ENCODE measurements at places on chromosomes 4 and X.

DNA sequence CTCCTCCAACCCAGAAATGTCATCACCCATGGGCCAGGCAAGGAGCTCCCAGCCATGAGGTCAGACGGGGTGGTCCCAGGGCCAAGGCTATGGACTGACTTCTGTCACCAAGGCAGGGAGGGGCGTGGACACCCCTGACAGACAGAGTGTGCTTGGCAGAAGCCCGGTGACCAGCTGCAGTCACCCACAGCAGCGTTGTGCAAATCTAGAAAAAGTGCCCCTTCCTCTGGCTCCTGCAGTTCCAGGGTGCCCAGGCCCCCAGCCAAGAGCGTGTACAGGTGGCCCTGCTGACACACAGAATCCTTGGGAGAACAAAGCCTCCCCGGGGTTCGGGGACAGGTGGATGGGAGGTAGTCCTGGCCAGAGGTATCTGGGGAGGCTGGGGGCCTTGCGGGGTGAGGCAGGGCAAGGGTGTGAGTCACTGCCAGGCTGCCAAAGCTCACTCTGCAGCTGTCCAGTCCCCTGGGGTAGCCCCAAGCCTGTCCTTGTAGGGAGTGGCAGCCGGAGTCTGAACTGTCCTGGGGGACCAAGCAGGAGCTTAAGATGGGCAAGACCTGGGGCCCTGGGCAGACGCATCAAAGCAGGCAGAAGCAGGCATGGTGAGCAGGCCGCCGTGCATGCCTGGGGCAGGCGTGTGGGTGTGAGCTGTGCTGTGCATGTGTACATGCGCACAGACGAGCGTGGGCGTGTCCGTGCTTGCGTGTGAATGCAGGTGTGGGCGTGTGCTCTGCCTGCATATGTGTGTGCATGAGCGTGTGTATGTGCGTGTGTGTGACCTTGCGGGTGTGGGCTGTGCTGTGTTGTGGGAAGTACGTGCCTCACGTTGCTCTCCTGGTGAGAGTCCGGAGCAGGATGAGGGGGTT is 3.3 kb downstream of the MYL5 start:
- no peak for DNase-seq

- no peak for DNase-seq
Observed at GRCh38 chr4:114613560-114613959, 15.0 kb downstream of the UGT8 start.

- no peak for DNase-seq
Observed at GRCh38 chr4:38811297-38811696, 6.7 kb upstream of the TLR1 start.

DNA sequence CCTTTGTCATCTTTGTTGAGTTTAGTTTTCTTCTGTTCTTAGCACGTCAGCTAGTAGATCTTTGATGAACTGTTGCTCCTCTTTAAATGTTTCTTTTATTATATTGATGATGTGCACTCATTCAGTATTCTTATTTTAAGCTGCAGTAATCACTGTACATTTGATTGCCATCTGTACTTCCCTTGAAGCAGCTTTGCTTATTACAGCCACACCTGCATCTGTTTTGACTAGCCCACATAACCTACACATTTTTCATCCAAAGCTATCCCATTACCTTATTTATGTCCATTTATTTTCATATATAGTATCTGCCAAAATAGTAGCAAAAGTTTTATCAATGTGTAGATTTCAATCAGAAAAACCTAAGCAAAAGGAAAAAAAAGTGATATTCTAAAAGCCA is 23.9 kb upstream of the GUCY1B1 start:
- DNase-seq = no peak

DNA sequence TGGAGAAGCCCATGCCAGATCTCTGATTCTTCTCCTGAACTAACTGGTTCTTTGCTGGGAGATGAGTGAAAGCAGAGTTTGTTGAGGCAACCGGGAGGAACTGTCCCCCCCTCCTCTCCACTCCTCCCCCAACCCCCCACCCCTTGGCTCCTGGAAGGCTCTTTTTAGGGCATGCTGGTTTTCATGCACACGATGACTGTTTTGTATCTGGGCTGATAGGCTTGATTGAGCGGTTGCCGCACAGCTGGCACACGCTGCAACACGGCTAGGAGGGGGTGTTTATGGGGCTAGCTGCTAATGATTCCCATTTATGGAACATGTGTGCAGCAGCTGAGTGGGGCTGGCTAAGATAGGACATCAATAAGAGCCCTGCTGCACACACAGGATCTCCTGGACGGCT is 137.2 kb downstream of the SMIM20 start:
- DNase-seq = no peak

DNA sequence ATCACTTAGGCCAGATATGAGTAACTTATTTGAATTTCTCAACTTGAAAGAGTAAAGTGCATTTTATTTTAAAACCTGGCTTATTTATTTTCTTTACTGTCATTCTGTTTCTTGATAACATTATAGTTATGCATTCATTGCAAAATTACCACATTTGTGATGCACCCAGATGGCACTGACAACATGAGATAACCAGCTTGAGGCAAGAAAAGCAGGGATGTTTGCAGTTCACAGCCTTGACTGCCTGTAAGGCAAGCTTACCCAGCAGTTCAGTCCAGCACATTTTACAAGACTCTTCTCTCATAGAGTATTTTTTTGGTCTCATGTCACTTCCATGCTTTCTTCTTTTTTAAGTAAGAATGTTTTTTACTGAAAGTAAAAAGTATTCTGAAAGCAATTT is 25.3 kb upstream of the EPGN start:
- no peak for DNase-seq

- peak; percentile 96 for DNase-seq
Observed at GRCh38 chr4:3372933-3373465, 68.8 kb upstream of the HGFAC start.

- DNase-seq = peak; percentile 93
Observed at GRCh38 chrX:2707334-2707760, 16.3 kb downstream of the CD99 start.

DNA sequence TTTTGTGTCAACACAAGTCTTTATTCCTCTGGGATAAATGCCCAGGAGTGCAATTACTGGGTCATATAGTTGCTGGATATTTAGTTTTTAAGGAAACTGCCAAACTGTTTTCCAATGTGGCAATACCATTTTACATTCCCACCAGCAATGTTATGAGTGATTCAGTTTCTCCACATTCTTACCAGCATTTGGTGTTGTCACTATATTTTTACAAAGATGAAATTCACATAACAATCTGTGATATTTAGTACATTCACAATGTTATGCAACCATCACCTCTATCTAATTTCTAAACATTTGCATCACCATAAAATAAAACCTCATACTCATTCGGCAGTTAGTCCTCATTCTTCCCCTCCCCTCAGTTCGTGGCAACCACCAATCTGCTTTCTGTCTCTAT is 75.0 kb downstream of the MAMLD1 start:
- DNase-seq = no peak

GRCh38 chr4:74308215-74308614 is at the start of gene EPGN:
EPGN (plus strand) TSS chr4:74308470; CDS start chr4:74308534, 64 bp downstream.
- no peak for DNase-seq

GRCh38 chr4:107125496-107125895 is 89.4 kb upstream of the DKK2 start:
- no peak for DNase-seq

- DNase-seq = no peak
Observed at GRCh38 chr4:56186808-56187523, 200.3 kb downstream of the AASDH start.

DNA sequence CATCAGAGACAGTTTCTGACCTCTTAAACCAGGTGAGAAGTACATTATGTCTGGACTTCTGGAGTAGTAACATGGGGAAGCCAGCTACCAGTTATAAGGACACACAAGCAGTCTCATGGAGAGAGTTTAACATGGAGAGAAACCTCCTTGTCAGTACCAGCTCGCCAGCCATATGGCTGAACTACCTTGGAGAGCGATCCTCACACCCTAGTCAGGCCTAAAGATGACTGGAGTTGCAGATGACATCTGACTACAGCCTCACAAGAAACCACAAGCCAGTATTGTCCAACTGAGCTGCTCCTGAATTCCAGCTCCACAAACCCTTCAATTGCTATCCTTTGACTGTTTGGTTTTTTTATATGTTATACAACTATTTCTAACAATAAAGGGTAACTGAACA is 49.8 kb downstream of the PDHA2 start:
- no peak for DNase-seq

- DNase-seq = no peak
Observed at GRCh38 chrX:110322603-110323002, 4.7 kb upstream of the AMMECR1 start.

GRCh38 chr4:121053601-121054143 is 18.7 kb downstream of the NDNF start:
- DNase-seq = no peak

DNA sequence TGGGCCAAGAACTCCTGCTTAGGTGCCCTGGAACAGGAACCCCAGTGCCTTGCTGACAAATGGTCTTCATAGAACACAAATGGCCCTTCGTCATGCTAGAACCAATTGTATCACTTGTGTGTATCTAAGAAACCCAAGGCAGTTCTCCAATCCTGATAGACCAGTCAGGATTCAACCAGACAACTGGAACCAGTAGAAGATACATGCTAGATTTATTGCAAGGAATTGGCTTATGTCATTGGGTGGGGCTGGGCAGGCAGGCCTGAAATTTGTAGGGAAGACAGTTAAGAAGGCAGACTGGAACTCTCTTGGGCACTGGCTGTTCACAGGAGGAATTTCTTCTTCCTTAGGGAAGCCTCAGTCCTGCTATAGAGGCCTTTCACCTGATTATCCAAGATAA is 17.0 kb upstream of the TBL1X start:
- DNase-seq = no peak

DNA sequence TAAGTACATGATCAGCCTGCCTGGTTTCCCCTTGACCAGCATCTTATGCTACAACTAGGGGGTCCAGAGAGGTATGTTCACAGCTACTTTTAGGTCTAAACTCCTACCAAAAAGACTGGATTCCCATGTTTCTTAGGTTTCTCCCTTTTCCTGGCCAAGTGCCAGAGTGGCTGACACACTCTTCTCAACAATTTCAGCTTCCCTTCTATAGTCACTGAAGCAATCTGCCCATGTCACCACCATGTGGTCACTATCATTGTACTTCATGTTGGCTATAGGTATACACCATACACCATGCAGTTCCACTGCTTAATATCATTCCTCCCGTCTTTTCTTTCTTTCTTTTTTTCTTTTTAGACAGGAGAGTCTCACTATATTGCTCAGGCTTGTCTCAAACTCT is 66.9 kb downstream of the KLHL13 start:
- peak; percentile 10 for DNase-seq

- no peak for DNase-seq
Observed at GRCh38 chrX:39361736-39362135, 560.5 kb downstream of the MID1IP1 start.

DNA sequence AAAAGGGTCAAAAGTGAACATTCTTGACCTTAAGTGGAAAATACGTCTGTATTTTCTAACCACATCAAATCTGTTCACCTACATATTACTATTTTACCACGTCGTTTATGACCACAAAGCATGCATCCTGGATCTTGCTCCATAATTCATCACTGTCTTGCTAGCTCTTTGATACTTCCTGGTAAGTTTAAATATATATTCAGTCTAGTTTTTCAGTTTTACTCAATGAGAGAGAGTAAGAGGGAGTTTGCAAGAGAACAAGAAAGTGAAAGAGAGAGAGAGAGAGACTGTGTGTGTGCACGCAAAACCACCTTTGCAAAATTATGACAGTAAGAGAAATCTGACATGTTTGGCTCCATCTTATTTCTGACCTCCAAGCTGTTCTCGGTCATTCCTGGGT is 173.7 kb upstream of the GALNTL6 start:
- DNase-seq = no peak

DNA sequence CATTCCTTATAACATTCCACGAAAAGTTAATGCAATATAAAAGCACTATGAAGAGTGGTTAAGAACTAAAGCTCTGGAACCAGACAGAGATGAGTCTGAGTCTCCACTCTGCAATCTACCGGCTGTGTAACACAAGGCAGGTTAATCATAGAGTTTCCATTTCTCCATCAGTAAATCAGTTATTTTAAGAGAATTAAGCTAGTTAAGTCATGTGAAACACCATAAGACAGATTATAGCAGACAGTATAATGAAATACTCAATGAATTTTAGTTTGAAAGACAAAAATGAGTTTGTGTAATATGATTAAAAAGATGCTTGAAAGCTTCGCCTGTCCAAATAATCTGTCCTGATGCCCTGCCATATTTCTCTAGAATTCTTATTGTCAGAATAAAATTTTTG is 282.6 kb upstream of the ACTRT1 start:
- DNase-seq = no peak

- no peak for DNase-seq
Observed at GRCh38 chr4:113437129-113437528, 324.4 kb downstream of the CAMK2D start.

DNA sequence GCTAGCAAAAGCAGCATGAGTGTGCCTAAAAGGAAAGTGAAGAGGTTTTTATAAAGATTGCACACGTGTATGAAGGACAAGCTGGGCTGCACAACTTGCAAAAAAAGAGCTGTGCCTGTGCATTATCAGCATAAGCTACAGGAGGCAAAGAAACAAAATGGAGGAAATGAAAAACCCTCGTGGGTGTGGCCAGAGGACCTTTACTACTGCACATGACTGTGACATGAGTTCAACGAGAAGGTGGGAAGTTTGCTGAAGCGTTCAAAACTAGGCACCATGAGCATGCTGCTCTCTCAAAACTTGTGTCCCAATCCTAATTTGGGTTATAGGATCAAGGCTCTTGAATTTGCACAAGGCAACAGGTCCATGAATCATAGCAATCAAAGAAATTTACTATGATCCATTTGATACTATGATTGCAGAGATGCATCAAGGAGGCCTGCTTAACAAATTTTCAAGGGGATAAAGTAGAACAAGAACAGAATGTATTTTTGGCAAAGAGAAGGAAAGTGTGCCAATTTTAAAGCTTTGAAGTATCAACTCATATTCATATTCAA is 38.1 kb upstream of the CXorf38 start:
- peak; percentile 9 for DNase-seq

DNA sequence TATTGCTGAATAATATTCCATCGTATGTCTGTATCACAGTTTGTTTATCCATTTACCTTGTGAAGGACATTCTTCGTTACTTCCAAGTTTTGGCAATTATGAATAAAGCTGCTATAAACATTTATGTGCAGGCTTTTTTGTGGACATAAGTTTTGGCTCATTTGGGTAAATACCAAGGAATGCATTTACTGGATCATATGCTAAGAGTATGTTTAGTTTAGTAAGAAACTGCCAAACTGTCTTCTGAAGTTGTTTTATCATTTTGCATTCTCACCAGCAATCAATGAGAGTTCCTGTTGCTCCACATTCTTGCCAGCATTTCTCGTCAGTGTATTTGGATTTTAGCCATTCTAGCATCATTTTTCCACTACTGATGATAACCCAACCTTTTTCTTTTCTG is 232.7 kb upstream of the NR3C2 start:
- no peak for DNase-seq

DNA sequence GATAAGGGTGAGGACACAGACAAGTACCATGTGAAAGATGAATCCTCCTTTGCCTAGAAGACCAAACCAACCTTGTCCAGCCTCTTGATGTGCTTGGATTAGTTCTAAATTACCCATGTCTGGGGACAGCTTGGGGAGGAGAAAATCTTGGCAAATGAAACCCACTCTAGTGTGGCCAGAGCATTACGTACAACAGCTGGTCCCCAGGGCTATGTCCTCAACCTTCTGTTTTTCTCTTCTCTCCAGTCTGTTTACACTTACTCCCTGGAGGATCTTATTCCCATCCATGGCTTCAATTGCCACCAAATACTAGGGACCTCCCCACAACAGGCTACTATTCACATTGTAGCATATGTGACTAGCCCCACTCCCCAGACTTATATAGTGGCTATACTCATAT is 384.5 kb downstream of the OPHN1 start:
- DNase-seq = no peak

- no peak for DNase-seq
Observed at GRCh38 chr4:129379429-129379828, 283.5 kb downstream of the C4orf33 start.
